ENCODE measurements at places on chromosomes 5 and 9.

DNA sequence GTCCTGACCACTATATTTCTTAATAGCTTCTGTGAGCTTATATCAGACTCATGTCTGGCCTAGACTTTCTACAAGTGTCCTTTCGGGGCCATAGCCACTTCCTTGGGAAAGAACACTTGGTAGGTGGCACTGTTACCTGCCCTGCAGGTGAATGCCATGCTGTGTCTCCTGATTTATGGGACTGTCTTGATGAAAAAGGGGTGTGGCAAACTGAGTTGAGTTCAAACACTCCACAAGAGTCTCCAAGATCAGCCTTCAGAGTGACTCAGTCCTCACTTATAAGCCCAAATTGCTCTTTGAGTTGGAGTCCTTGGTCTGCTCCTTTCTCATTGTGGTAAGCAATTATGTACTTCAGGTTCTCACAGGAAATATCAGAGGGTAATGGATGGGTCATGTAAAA, 9.9 kb upstream of the ANKHD1 start:
- no peak for DNase-seq

DNA sequence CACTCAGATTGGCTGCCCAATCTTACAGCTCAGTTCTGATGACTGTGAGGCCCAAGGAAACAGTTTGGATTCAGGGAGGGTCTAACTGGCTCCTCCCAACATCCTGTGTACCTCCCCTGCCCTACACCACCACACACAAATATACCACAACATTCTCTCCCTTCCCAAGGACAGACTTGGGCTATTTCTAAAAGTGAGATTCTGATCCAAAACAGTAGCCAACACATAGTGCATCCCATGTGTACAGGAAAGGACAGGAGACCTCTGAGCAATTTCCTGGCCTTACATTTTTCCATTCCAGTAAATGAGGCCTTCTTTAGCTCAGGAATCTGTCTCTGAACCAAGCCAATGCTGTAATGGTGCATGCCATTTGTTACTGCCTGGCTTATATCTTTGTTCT, 20.8 kb downstream of the ZNF366 start:
- peak; percentile 48 for DNase-seq

GRCh38 chr5:53378590-53379247, 101.7 kb upstream of the FST start:
- peak; percentile 78 for DNase-seq

GRCh38 chr5:11355491-11355890, 548.8 kb downstream of the CTNND2 start:
- no peak for DNase-seq

- DNase-seq = peak; percentile 62
These were observed at the start of gene LHFPL2 for GRCh38 chr5:78648359-78649210. TSS of gene LHFPL2 (minus strand) at chr5:78648772. CDS start at chr5:78510213, 138,559 bp downstream.
